ENCODE measurements at places on chromosomes 5 and 9.

DNA sequence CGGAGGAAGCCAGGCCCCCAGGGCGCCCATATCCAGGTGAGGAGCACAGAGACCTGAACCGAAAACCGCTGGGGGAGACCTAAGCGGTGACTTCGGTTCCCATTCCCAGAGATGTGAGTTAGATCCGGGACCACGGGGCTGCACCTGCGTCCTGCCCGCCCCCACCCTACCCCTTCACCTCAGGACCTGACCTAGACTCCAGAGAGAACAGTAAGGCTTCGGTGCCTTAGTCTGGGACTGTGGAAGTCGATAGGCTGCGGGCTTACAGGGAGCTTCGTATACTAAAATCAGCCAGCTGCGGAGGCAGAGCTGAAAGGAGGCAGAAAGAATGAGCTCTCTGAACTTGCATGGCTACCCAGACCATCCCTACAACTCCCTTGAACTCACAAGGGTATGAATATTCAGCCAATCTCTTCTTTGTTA, 518 bp upstream of the FAM13B start:
- H3K4me3 ChIP-seq: peak overlapping the region; percentile 90
- H3K36me3 ChIP-seq: peaks cover 2% of the 10 kb centered on the region
- H3K4me1 ChIP-seq: peaks cover 39% of the 10 kb centered on the region

GRCh38 chr5:143812085-143812705, at the start of gene HMHB1:
TSS of gene HMHB1 (plus strand) at chr5:143812161.
- H3K27me3 ChIP-seq: peaks cover 3% of the 10 kb centered on the region
- H3K4me1 ChIP-seq: peaks cover 17% of the 10 kb centered on the region
- DNase-seq: peak; percentile 63
- no peaks in the 10 kb centered on the region for H3K36me3 ChIP-seq

- no peak overlapping the region for H3K27ac ChIP-seq
- H3K4me1 ChIP-seq: peaks cover 66% of the 10 kb centered on the region
- H3K36me3 ChIP-seq: peaks cover 54% of the 10 kb centered on the region
Observed at GRCh38 chr5:55031492-55031891, 7.4 kb downstream of the GZMK start.

DNA sequence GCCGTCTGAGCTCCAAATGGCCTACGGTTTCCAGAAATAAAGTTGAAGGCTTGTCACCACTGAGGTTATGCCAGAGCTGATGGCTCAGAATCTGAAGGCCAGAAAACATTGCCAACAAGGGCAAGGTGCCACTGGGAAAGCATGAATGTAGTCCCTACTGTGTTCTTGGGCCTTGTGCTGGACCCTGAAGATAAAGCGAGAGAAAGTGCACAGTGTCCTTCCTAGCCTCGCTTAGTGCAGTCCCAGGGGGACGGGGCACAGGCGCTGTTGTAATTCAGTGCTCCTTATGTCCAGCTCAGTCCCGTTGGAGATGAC, 84.5 kb downstream of the NDFIP1 start:
- peaks cover 2% of the 10 kb centered on the region for H3K4me1 ChIP-seq
- no peaks in the 10 kb centered on the region for H3K27me3 ChIP-seq
- DNase-seq: no peak
- no peak overlapping the region for H3K4me3 ChIP-seq
- no peak overlapping the region for H3K27ac ChIP-seq
- H3K36me3 ChIP-seq: no peaks in the 10 kb centered on the region

- peaks cover 5% of the 10 kb centered on the region for H3K27me3 ChIP-seq
- no peak for DNase-seq
- no peak overlapping the region for H3K27ac ChIP-seq
- no peaks in the 10 kb centered on the region for H3K4me1 ChIP-seq
- no peaks in the 10 kb centered on the region for H3K36me3 ChIP-seq
Observed at GRCh38 chr9:135215571-135216161, 128.2 kb downstream of the OLFM1 start.

GRCh38 chr9:134327671-134328231, 1.5 kb downstream of the RXRA start:
- H3K4me3 ChIP-seq: peak overlapping the region; percentile 26
- no peak for DNase-seq

GRCh38 chr9:94881454-94881853, 155.0 kb downstream of the AOPEP start:
- H3K36me3 ChIP-seq: peaks cover 1% of the 10 kb centered on the region
- no peak overlapping the region for H3K27ac ChIP-seq
- no peaks in the 10 kb centered on the region for H3K27me3 ChIP-seq
- H3K4me1 ChIP-seq: peaks cover 22% of the 10 kb centered on the region
- DNase-seq: peak; percentile 18
- no peak overlapping the region for H3K4me3 ChIP-seq

DNA sequence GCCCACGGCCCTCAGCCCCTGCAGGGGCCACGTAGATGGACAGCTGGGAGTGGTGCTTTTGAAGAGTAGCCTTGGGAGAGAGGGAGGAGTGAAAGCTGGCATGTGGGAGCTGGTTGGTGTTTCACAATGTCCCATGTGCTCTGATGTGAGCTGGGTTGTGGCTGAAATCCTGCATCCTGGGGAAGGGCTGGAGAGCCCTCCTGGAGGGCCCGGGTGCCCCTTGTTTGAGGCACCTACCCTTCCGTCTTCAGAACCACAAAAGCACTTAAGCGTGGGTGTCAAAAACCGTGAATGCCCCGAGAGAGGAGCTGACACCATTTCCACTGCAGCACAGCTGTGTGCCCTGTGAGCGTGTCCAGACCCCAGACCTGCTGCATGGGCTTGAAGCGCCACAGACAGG, 199.1 kb upstream of the ZNF618 start:
- peaks cover 1% of the 10 kb centered on the region for H3K4me1 ChIP-seq
- no peak overlapping the region for H3K4me3 ChIP-seq
- no peaks in the 10 kb centered on the region for H3K36me3 ChIP-seq
- H3K27me3 ChIP-seq: peaks cover 33% of the 10 kb centered on the region

- no peaks in the 10 kb centered on the region for H3K27me3 ChIP-seq
- no peak overlapping the region for H3K4me3 ChIP-seq
- H3K4me1 ChIP-seq: peaks cover 40% of the 10 kb centered on the region
- DNase-seq: no peak
Observed at GRCh38 chr9:37197158-37198038, 77.0 kb downstream of the ZCCHC7 start.

DNA sequence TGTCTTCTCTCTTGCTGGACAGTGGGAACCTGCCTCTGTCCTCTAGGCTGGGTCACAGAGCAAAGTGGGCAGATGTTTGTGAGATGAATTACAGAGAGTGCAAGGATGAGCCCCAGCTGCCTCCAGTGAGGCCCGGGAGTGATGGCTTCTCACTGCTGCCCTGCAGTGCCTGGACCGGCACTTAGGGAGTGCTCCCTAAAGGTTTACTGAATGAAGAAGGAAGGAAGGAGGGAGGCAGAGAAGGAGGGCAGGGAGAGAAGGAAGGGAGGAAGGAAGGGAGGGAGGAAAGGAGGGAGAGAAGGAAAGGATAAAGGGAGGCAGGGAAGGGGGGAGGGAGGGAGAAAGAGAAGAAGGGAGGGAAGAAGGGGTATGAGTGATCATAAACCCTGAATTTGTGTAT, 42.7 kb upstream of the GRHPR start:
- no peak for DNase-seq
- H3K27me3 ChIP-seq: peaks cover 9% of the 10 kb centered on the region
- H3K27ac ChIP-seq: no peak overlapping the region
- peaks cover under 1% of the 10 kb centered on the region for H3K4me1 ChIP-seq

DNA sequence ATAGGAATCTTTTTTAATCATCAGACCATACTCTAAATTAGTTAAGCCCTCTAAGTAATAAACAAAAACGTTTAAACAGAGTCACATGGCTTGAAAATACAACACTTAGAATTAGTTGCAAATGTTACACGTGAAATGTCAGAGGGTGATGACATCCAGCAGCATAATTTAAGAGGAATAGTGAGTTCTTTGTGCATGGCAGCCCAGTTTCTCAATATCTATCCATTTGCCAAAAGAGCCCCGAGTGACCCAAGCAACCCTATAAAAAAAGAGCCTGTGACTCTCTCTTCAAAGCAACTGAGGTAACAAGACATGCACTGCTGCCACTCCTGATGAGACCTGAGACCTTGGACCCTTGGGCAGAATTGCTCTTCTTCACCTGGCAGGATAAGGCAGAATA, 96.9 kb upstream of the RASA1 start:
- H3K27ac ChIP-seq: no peak overlapping the region
- H3K36me3 ChIP-seq: no peaks in the 10 kb centered on the region
- peak; percentile 41 for DNase-seq
- no peaks in the 10 kb centered on the region for H3K4me1 ChIP-seq

- no peaks in the 10 kb centered on the region for H3K36me3 ChIP-seq
- H3K4me3 ChIP-seq: no peak overlapping the region
- H3K27me3 ChIP-seq: no peaks in the 10 kb centered on the region
- H3K27ac ChIP-seq: no peak overlapping the region
- DNase-seq: no peak
- H3K4me1 ChIP-seq: no peaks in the 10 kb centered on the region
Observed at GRCh38 chr5:17878541-17878940, 244.3 kb downstream of the TAF11L14 start.

DNA sequence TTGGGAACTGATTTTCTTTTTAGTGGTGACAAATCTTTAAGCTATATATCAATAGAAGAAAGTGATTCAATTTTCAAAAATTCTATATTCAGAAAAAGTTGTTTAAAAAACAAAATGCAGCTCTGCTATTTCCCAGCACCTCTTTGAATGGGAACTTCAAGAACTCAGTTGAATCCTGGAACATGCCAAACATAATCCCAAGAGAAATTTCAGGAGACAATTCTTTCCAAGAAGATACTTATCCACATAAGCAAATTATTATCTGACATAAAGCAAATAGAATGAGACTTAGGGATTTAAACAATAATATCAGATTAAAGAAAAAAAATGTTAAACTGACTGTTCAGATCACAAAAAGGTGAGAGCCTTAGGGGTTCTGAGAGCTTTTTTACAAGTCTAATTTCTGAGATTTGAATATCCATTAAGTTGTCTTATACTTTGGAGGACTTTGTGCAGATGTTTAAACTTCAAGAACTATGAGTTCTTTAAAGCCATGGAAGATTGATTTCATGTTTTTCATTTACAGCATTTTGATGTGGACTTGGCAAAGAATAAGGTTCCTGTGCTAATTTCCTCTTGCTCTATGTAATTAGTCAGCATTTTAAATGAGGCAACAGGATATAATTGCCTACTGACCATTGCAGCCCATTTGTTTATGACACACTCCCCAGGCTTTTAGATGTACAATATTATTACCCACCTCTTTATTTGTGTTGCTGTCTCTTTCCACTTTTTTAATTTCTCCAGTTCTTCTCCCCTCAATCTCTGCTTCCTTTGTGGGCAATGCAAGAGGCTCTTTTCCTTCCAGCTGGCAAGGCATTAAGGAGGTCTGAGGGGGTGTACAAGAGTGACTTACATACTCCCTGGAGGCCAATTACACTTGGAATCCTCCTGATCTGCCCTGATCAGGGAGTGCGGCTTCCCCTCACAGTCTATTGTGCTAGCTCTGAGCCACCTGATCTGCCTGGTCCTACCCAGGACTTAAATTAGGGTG, 419.1 kb downstream of the NR2F1-AS1 start:
- no peak overlapping the region for H3K27ac ChIP-seq
- H3K27me3 ChIP-seq: no peaks in the 10 kb centered on the region
- no peak overlapping the region for H3K4me3 ChIP-seq
- H3K36me3 ChIP-seq: no peaks in the 10 kb centered on the region

DNA sequence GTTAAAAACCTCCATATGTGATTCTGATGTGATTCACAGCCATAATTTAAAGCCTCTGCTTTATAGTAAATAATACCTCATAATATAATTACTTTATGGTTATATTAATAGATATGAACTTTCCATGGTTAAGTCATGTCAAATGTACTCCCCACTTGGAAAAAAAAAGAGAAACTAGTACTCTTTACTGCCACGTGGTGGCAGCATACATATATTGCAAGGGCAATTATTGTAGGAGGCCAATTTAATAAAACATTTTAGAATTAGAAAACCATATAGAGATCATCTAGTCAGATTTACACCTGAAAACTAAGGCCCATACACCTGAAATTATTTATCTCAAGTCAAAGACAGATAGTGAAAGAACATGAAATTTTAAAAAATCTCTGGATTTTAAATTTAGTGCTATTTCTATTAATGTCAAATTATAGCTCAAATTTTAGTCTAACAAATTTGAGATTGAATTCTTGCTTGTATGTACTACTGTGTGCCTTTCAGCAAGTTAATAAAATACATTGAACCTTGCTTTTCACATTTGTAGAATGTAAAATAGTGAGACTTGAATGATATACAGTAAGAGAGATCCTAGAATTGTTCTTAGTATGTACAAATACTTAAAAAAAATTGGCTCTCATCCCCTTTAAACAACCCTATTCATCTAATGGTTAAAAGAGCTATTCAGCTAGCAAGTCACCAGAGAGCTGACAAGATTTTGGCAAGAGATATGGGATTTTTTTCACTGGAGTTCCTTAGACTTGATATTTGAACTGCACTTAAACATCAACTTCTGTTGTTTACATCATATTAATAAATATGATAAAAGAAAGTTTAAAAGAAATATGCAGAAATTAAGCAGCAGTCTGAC, 603.8 kb downstream of the TLE4 start:
- H3K36me3 ChIP-seq: no peaks in the 10 kb centered on the region
- H3K27ac ChIP-seq: no peak overlapping the region

DNA sequence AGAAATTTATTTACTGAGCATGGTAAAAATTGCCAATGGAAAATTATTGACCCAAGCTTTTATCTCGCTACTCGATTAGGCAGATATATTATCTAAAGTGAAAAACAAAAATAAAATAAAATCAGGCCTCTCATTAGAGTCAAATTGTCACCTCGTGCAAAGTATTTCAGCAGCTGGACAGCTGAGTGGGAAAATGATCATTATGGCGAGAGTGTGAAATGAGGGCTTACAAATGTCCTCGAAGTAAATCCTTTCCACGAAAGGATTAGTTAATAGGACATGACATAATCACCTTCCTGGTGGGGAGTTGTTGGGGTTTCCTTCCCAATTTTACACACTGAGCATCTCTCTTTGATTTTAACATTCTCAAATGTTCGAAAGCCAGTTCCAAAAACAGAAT, 5.4 kb upstream of the DPYSL3 start:
- no peaks in the 10 kb centered on the region for H3K4me1 ChIP-seq
- no peak overlapping the region for H3K27ac ChIP-seq
- H3K27me3 ChIP-seq: peaks cover 10% of the 10 kb centered on the region
- no peak for DNase-seq

DNA sequence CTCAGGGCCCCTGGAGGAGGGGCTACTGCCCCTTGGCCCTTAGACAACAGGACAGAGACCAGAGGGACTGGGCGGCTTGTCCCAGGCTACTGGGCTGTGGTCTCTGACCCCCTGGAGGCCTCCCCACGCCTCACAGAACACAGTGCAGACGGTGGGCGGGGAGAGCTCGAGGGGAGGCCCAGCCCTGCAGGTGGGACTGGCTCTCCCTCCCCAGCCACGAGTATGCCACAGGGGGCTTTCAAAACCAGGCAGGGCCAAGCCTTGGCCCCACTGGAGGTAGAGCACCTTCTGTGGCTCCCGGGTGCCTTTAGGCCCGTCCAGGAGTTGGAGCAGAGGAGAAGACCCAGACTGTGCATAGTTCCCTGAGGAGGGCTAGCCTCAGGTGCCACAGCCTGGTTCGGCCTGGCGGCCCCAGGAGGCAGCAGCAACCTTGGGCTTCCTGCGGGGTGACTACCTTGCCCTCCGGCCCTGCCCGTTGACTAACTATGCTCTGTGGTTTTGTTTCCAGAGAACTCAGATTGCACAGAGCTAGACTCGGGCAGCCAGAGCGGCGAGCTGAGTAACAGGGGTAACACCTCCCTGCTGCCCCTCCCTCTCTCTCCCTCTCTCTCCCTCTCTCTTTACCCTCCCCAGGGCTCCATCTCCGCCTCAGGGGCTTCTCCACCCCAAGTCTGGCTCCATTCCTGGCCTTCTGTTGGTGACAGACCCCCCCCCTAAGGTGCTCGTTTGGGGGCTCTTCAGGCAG, 15.5 kb downstream of the CARD19 start:
- H3K27ac ChIP-seq: no peak overlapping the region
- H3K4me3 ChIP-seq: no peak overlapping the region
- H3K4me1 ChIP-seq: peaks cover 34% of the 10 kb centered on the region
- peaks cover 10% of the 10 kb centered on the region for H3K36me3 ChIP-seq
